ENCODE measurements at places on chromosomes 1 and 21. TPM values are rescaled to one million over a fixed set of nuclear protein-coding genes. Genes with fewer than 3 reads are reported as not detected.

PFKFB2 gene
- total RNA-seq = 1.8 TPM

GRCh38 chr1:194353121-194353520 lies 1166.7 kb upstream of the B3GALT2 start:
- no peak for DNase-seq

- no peak for DNase-seq
Measured at GRCh38 chr1:211876851-211877590, 46.5 kb upstream of the LPGAT1 start.

DNA sequence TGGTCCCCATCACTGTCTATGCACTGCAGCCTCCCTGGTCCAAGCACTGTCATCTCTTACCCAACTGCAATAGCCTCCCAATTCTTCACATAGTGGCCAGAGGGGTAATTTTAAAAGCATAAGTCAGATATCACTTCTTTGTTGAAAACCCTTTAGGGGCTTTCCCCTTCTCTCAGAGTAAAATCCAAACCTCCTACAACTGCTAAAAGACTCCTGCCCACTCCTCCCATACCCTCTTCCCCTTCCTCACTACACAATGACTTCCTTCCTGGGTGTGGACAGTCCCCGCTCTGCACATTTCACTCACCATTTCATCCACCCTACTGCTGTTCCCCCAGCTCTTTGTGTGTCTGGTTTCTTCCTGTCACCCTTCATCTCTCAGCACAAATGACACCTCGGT lies 8.3 kb downstream of the MCOLN2 start:
- DNase-seq = no peak

GRCh38 chr1:47331875-47332274 lies 1.7 kb upstream of the CMPK1 start:
- no peak for DNase-seq

DNA sequence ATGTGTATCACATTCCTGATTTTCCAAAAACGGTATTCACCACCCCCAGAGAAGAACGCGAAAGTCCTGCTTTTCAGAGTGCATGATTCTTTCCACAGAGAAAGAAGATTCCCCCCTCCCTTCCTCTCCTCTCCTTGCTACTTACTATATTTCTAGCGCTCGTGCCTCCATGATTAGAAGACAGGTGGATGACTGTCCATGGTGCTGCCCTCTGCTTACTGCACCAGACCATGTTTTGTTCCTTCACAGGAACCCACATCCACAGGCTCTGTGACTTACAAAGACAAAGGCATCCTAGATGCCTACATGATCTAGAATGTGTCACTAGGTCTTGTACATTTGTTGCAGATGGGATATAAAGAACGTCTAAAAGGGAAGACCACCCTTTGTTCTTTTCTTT lies 49.1 kb upstream of the ZNF648 start:
- DNase-seq = no peak

IL20 gene
- total RNA-seq = not detected

GRCh38 chr1:116832308-116832931 lies 77.3 kb upstream of the PTGFRN start:
- no peak for DNase-seq

GRCh38 chr1:83942914-83943313 lies 56.0 kb downstream of the TTLL7 start:
- DNase-seq = no peak

- no peak for DNase-seq
Measured at GRCh38 chr1:51612447-51612961, 4.4 kb upstream of the OSBPL9 start.

DNA sequence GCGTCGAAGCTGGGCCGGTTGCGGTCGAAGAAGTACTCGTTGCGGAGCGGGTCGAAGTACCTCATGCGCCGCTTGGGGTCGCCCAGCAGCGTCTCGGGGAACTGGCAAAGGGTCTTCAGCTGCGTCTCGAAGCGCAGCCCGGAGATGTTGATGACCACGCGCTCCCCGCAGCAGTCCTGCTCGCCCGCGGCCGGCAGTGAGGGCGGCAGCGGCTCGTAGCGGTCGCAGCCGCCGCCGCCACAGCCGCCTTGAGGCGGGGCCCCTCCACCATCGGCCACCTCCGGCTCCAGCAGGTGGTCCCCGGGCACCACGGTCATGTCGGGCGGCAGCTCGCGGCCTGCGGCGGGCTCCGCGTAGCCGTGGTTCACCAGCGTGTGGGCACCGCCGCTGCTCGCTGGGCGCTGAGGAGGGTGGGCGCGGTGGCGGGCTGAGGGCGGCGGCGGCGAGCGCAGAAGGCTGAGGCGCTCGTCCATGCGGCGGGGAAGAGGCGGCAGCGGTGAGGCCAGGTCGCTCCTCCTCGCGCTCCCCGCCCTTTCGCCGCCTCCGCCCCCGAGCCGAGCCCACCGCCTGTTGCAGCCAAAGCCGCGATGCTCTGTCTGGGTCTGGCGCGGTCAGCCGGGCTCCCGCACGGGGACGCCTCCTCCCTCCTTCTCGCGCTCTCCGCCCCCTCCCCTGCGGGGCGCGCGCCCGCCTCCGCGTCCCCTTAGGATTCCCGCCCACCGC lies at the start of gene KCNA3:
Gene KCNA3, minus strand, starts transcription at position 604 of the 723 bp plus-strand sequence. Its CDS starts 131 bp downstream, at position 473.
- no peak for DNase-seq

GRCh38 chr1:69506311-69506710 lies 61.4 kb upstream of the LRRC7 start:
- DNase-seq = no peak

DNA sequence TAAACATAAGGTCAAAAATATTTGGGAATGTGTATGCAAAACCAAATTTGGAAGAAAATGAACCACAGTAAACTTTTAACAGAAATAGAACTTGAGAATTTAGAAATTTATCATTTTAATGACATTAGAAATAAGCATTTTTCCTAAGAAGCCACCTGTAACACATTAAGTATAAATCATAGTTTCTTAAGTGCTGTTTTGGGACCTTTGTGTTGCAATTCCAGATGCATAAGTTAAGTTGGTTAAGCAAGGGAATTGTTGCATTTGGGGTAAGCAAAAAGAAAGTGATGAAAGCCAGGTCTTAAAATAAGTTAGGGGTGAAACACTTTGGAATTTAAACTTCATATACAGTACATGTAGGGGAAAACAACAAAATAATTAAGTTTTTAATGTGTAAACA lies 49.8 kb downstream of the CDKN2C start:
- no peak for DNase-seq
